Dermis lymphatic vessel endothelial cell (primary cell): ENCODE measurements at places on chromosomes 5 and 9. TPM values are rescaled to one million over a fixed set of nuclear protein-coding genes. Genes with fewer than 3 reads are reported as not detected.

Gene FGFR4
- total RNA-seq = 1.3 and 3.3 TPM in 2 replicates

Gene PCDHA9
- under 0.01 and 0.09 TPM in 2 replicates for total RNA-seq

Gene OMD
- total RNA-seq = not detected in 2 replicates

Gene SYNPO
- 4.4 and 7.7 TPM in 2 replicates for total RNA-seq

Gene TEK
- 155 and 275 TPM in 2 replicates for total RNA-seq

Gene LAMC3
- total RNA-seq = 0.22 and 1.5 TPM in 2 replicates

Gene QRFP
- not detected in 2 replicates for total RNA-seq

Gene NR5A1
- not detected in 2 replicates for total RNA-seq

Gene OR1J2
- not detected in 2 replicates for total RNA-seq

Gene IFNK
- not detected in 2 replicates for total RNA-seq

Gene ANXA2R
- 10.5 and 15.2 TPM in 2 replicates for total RNA-seq

Gene PCDHGA7
- 0.65 and 1.4 TPM in 2 replicates for total RNA-seq

Gene MCIDAS
- not detected in 2 replicates for total RNA-seq

Gene SLU7
- 64.3 and 72.5 TPM in 2 replicates for total RNA-seq

Gene ADCY2
- total RNA-seq = under 0.01 TPM in 1 of 2 replicates, not detected in the other

Gene ZNF782
- total RNA-seq = 2.9 and 4.0 TPM in 2 replicates
